ENCODE measurements at places on chromosomes 11 and 22.

DNA sequence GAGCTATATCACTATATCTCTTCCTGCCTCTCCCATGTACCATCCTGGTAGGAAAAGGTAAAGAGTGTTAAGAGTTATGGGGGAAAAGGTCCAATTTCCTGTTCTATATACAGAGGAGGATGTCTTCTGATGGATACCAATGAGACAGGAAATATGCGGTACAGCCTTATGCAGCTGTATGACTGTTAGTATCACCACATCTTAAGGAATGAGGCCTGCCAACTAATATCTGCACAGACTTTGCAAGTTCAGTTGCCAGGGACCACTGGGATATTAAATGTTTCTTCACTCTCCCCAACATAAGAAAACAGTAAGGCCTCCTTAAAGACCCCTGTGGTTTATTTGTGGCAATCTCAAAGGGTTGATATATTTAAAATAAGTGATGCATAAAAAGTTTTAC, 1182.5 kb downstream of the LRRC4C start:
- DNase-seq, result no peak

- no peak for DNase-seq
Observed at GRCh38 chr22:39207141-39208012, 37.4 kb downstream of the PDGFB start.

DNA sequence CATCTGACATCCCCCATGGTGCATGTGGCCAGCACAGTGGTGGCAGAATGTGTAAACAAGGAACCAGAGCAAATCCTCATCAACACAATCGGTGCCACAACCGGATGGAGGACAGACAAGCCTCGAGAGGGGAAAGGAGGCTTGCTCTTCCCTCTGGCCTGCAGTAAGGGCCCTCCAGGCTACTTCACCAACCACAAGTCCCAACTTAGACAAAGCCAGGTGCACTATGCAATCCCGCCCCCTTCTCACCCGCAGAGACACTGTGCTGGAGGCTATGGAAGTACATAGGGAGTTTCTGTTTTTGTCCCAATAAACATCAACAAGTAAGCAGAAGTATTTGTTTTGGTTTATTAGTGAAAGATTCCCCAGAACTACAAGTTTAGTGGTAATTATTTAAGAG, 54.3 kb downstream of the SPATA19 start:
- DNase-seq, result no peak

- DNase-seq, result no peak
Observed at GRCh38 chr11:72522186-72522585, 87.9 kb upstream of the CLPB start.

- no peak for DNase-seq
Observed at GRCh38 chr11:93267383-93267782, 63.2 kb upstream of the DEUP1 start.

DNA sequence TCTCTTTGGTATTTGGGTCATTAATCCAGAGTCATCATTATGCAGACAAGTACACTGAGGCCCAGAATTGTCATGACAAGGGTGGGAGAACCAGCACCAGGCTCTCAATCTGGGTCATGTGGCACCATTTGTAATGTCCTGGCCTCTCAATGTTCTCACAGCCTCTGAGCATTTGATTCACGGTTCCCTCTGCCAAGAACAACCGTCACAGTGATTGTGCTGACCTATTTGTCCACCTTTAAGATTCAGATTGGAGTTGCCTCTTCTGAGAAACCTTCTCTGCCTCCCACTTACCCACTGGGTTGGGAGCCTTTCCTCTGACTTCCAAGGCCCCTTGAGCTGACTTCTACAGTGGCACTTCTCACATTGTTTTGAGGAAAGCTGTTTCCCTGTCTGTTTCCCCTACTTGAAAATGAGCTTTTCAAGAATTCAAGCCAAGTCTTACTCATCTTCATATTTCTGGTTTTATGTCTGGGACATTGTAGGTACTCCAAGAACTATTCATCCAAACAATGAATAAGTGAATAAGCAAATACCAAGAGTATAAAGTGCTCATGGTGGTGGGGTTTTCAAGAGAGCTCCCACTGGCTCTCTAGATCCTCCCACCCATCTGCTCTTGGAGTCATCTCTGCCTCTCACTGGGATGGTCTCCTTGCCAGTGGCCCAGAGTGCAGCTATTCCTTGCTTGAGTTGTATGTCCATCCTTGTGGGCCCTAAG, 126.4 kb upstream of the E2F8 start:
- DNase-seq, result no peak

- no peak for DNase-seq
Observed at GRCh38 chr11:24226606-24227005, 270.2 kb upstream of the LUZP2 start.

DNA sequence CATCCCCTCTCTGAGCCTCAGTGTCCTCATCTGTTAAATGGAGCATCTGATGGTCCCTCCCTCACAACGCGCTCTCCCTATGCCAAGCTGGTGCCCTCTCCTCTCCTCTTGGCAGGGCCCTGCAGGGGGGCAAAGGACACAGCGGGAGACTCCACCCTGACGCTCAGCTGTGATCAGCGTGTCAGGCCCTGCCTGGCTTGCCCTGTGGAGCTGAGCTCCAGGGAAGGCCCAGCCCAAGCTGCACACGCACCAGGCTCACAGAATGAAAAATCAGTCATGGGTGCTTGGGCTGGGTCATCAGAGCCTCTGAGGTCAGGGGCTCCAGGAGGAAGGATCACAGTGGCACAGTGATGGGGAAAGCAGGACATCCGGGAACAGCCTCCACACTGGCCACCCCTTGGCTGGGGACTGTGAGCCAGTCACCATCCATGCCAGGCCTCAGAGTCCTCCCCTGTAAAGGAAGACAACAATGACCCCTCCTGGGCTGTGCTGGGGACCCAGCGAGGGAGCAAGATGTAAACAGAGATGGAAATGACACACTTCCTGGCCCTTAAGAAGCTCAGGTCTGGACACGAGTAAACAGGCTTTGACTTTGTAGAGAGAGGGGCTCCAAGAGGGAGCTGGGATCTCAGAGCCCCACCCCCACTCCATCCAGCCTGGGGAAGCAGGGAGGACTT, 36.6 kb downstream of the RPL3 start:
- no peak for DNase-seq

DNA sequence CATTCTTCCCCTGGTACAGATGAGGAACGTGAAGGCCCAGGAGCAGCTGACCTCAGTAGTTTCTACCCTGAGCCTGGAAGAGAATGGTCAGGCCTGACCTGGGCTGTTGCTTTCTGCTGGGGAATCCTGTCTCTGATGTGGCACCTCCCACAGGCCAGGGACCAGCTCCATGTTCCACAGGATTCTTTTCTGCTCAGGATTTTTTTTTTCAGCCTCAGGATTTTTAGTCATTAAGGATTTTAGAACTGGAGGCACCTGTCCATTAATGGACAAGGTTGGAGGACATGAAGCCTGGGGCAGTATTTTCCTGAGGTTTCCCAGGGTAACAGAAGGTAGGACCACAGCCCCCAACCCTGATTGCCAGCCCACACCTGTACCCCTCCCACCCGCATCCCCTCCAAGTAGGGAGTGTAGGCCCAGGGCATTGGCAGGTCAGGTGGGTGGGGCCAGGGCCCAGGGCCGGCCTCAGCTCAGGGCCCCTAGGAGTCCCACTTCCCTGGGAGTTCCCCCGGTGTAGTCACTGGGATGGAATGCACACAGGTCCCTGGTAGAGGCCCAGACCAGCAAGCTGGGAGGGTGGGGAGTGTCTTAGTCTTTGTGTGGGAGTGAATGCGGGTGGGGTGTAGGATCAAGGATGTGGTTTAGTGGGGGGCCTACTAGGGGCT, 16.1 kb downstream of the BIK start:
- no peak for DNase-seq

GRCh38 chr11:115716080-115716479, 211.9 kb upstream of the CADM1 start:
- no peak for DNase-seq

- DNase-seq, result no peak
Observed at GRCh38 chr11:32792111-32792947, 2.1 kb downstream of the CCDC73 start.

GRCh38 chr11:65429068-65429681, 6.6 kb downstream of the NEAT1 start:
- DNase-seq, result no peak

GRCh38 chr11:116589402-116589801, 183.4 kb downstream of the BUD13 start:
- no peak for DNase-seq

DNA sequence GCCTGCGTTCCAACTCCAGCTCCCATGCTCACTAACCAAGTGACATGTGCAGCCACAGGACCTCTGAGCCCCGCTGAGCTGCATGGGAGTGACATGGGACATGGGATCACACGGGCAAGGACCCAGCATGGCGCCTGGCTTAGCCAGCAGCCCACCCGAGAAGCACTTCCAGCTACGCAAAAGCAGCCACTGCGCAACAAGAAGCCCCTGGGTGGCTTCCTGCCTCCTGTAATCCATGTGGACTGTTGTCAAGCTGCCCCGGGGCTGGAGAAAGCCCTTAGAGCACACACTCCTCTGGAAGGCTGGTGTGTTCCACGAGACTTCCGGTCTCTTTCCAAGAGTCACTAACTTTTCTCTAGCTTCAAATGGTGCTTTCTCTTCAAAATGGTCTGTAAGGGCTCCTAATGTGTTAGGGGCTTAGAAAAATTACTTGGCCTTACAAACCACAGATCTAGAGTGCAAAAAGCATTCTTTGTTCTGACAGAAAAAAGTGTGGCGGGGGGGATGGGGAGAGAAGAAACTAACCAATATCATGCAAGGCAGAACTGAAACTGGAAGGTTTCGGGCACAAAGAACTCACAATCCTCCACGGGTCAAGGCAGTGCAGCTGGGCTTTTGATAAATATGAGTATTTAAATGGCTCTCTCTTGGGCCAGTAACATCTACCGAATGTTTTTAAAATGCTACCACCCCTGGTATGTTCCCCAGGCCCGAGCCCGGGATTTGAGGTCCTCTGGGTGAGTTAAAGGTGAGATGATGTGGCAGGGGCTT, 5.5 kb downstream of the C11orf24 start:
- no peak for DNase-seq

GRCh38 chr22:33443683-33444082, 385.5 kb upstream of the SYN3 start:
- no peak for DNase-seq

DNA sequence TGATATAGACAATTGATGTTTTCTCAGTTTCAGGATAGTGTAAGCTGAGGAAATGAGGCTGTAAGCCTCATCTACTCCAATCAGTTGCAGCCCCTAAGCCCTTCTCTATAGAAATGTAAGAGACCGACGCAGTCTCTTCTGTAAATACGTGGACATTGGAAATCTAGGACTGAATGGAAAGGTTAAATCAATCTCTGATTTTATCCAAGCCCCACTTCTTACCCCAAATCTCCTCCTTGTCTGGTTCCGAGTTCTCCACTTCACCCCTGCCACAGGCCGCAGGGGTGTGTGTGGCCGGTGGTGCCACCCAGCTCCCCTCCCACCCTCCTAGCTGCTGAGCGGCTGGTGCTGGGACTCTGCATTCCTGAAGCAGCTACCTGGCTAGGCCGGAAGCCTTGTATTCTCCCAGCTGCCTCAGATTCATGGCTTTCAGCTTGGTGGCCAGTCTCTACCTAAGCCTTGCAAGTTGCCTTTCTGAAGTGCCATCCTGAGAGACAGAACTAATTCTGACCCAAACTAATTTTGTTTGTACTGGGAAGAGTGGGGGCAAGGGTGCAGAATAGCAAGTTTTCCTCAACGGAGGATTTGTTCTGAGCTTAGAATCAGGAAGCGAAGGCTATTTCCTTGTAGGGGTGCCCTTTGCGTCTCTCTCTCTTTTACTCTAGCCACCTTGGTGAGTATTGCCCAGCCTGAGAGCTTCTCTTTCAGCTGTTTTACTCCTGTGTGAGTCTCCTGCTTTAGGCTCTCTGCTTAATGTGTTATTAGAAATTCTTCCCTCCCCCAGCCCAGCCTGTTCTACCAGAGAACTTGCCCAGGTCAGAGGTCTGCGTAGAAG, 749 bp downstream of the VWA5A start:
- no peak for DNase-seq

- DNase-seq, result no peak
Observed at GRCh38 chr11:79119491-79120284, 321.1 kb downstream of the TENM4 start.

GRCh38 chr11:85590848-85591483, 36.2 kb downstream of the DLG2 start:
- no peak for DNase-seq

- no peak for DNase-seq
Observed at GRCh38 chr11:57325735-57326048, 940 bp upstream of the TNKS1BP1 start.

GRCh38 chr11:124672536-124673215, 863 bp downstream of the SIAE start:
- no peak for DNase-seq

- DNase-seq, result no peak
Observed at GRCh38 chr11:3197044-3197695, 21.4 kb downstream of the MRGPRG start.

DNA sequence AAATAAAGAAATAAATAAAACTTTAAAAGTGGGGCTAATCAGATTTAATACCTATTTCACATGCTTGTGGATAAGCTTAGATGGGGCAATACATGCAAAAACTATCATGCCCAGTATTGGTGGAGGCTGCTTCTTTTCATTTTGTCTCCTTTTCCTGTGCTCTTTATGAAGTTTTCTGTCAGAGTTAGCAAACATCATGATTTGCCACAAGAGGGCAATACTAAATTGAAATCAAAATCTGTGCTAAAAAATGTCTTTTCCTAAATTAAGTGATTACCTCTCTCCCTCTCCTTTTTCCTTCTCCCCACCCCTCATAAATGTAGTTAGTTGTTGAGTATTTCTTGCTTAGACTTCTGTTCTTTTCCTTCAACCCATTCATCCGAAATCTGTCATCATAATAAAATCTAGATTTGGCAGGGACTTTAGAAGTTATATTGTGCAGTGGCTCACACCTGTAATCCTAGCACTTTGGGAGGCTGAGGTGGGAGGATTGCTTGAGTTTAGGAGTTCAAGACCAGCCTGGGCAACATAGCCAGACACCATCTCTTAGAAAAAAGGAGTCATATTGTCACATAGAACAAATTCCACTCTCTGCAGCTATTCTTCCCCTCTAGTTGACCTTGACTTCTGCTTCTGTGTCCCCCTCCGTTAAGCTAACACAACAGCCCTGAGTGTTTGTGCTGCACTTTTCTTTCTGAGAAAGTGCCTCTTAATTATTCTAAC, 4.7 kb upstream of the ARHGAP42 start:
- DNase-seq, result no peak

GRCh38 chr11:1168721-1169161, 11.0 kb downstream of the MUC5AC start:
- DNase-seq, result no peak

GRCh38 chr11:134069426-134070341, 812 bp downstream of the JAM3 start:
- no peak for DNase-seq

DNA sequence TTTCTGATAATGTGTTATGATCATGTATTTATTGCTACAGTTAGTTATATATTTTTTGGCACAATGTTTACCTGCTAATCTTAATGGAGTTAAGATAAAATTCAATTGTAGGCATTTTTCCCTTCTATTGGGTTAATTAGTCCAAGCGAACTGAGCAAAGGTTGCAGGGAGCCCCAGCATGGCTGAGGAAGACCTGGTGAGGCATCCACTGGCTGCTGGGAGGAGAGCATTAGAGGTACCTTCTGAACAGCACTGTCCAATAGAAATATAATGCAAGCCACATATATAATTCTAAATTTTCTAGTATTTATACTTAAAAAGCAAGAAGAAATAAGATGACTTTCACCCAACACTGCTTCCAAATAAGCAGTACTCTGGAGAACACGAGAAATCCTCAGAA, 689 bp upstream of the TMEM126A start:
- no peak for DNase-seq
